Myocyte (in vitro differentiated cells): ENCODE measurements at places on chromosomes 4 and X. TPM values are rescaled to one million over a fixed set of nuclear protein-coding genes. Genes with fewer than 3 reads are reported as not detected.

The PPP1R3F gene
- total RNA-seq, result 31.2 and 34.8 TPM in 2 replicates

The CXXC4 gene
- total RNA-seq, result 0.05 and 0.11 TPM in 2 replicates

The HTN1 gene
- total RNA-seq, result not detected in 2 replicates

The CENPVL1 gene
- total RNA-seq, result 0.24 TPM in 1 of 2 replicates, not detected in the other
